ENCODE measurements at places on chromosomes 16 and 17. TPM values are rescaled to one million over a fixed set of nuclear protein-coding genes. Genes with fewer than 3 reads are reported as not detected.
A peak's percentile ranks its signal among the peaks of the same experiment; 100 is the strongest.

DNA sequence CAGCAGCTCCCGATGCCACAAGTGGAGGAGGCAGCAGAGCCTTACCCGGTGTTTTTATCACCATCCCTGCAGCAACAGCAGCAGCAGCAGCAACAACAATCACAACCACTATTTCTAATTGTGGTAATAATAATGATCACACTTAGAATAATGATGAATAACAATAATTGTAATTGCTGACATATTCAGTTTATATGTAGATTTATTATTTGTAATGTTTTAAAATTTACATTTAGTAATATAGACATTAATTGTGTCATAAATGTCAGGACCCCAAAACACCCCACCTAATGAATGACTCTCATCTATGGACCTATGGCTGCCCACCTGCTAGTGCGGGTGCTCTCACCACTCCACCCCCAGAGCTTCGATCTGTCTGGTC is 170.0 kb downstream of the AHSP start:
- peaks cover 34% of the 10 kb centered on the region for H3K4me1 ChIP-seq
- H3K4me3 ChIP-seq, result no peak overlapping the region
- DNase-seq, result no peak

DNA sequence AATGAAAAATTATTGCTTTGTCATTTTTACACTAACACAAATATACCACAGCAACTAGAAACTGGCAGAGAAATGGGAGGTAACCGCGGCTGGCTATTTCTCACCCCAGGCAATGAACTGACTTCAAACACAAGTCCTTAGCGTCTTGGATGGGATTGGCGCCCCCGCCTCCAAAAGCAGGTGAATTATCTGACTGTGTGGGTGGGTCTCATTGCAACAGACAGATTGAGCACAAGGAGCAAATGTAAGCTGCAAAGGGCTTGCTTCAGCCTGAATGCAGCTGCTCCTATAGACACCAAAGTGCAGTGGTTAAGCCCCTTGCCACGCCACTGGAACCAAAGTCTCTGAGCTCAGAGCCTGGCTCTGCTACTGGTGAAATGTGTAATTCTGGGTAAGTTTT is 225.0 kb downstream of the XYLT1 start:
- H3K4me3 ChIP-seq, result no peak overlapping the region
- H3K27me3 ChIP-seq, result no peaks in the 10 kb centered on the region
- peaks cover 35% of the 10 kb centered on the region for H3K36me3 ChIP-seq
- DNase-seq, result no peak
- no peak overlapping the region for H3K27ac ChIP-seq

GRCh38 chr17:68299817-68300216 is 8.5 kb downstream of the ARSG start:
- H3K27me3 ChIP-seq, result no peaks in the 10 kb centered on the region
- H3K4me3 ChIP-seq, result no peak overlapping the region

GRCh38 chr16:27323781-27324561 is 10.2 kb downstream of the IL4R start:
- H3K27me3 ChIP-seq, result no peaks in the 10 kb centered on the region
- no peak overlapping the region for H3K4me3 ChIP-seq
- H3K27ac ChIP-seq, result peak overlapping the region; percentile 43
- no peak for DNase-seq

- H3K4me3 ChIP-seq, result no peak overlapping the region
- H3K27me3 ChIP-seq, result no peaks in the 10 kb centered on the region
- DNase-seq, result no peak
- no peak overlapping the region for H3K27ac ChIP-seq
- H3K4me1 ChIP-seq, result peaks cover 14% of the 10 kb centered on the region
- peaks cover 6% of the 10 kb centered on the region for H3K36me3 ChIP-seq
Observed at GRCh38 chr17:8872705-8873435, 5.4 kb upstream of the PIK3R6 start.

GRCh38 chr16:50718761-50719400 is 23.0 kb upstream of the CYLD start:
- peaks cover 21% of the 10 kb centered on the region for H3K4me1 ChIP-seq
- DNase-seq, result no peak
- H3K27me3 ChIP-seq, result no peaks in the 10 kb centered on the region
- H3K36me3 ChIP-seq, result peaks cover 19% of the 10 kb centered on the region

- DNase-seq, result no peak
- no peak overlapping the region for H3K27ac ChIP-seq
- no peaks in the 10 kb centered on the region for H3K36me3 ChIP-seq
- no peaks in the 10 kb centered on the region for H3K4me1 ChIP-seq
- H3K4me3 ChIP-seq, result no peak overlapping the region
Observed at GRCh38 chr17:63116967-63117830, 151.2 kb downstream of the TANC2 start.

GRCh38 chr16:77963185-77964044 is 58.9 kb upstream of the CLEC3A start:
- no peak overlapping the region for H3K4me3 ChIP-seq
- H3K4me1 ChIP-seq, result peaks cover 3% of the 10 kb centered on the region
- H3K27me3 ChIP-seq, result peaks cover 13% of the 10 kb centered on the region
- no peak overlapping the region for H3K27ac ChIP-seq
- DNase-seq, result no peak

GRCh38 chr17:49887086-49887743 is 39.3 kb upstream of the TAC4 start:
- no peak overlapping the region for H3K4me3 ChIP-seq
- no peaks in the 10 kb centered on the region for H3K36me3 ChIP-seq
- no peaks in the 10 kb centered on the region for H3K4me1 ChIP-seq

- peak overlapping the region; percentile 100 for H3K4me3 ChIP-seq
- peaks cover 28% of the 10 kb centered on the region for H3K36me3 ChIP-seq
- H3K4me1 ChIP-seq, result peaks cover 51% of the 10 kb centered on the region
- DNase-seq, result no peak
- no peaks in the 10 kb centered on the region for H3K27me3 ChIP-seq
- H3K27ac ChIP-seq, result peak overlapping the region; percentile 99
Observed at GRCh38 chr17:59892251-59892923, 356 bp downstream of the TUBD1 start.

- H3K27ac ChIP-seq, result peak overlapping the region; percentile 54
- H3K4me3 ChIP-seq, result no peak overlapping the region
- H3K27me3 ChIP-seq, result peaks cover 60% of the 10 kb centered on the region
- H3K36me3 ChIP-seq, result peaks cover 3% of the 10 kb centered on the region
- DNase-seq, result no peak
- H3K4me1 ChIP-seq, result peaks cover 2% of the 10 kb centered on the region
Observed at GRCh38 chr16:51155199-51155607, 4.1 kb upstream of the SALL1 start.

GRCh38 chr16:2016407-2016922 is 3.1 kb upstream of the NPW start:
- H3K27ac ChIP-seq, result no peak overlapping the region
- H3K4me1 ChIP-seq, result peaks cover 5% of the 10 kb centered on the region
- peaks cover 20% of the 10 kb centered on the region for H3K27me3 ChIP-seq

DNA sequence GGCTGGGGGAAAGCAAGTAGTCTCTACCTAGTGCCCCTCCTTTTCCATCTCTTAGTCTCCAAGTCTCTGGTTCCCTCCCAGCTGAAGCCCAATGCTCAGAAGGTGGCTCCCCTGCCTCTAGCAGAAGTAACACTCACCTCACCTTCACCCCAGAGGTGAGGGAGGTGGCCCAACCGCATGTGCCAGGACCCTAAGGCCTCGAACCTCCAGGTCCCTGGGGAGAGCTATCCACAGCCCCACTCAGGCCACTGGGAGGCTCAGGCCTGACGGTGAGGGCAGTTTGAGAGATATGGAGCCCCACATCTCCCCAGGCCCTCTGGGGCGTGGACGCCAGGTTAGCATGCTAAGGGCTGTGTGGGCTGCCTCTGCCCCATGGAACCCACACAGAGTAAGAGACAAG is 5.8 kb downstream of the CBLN1 start:
- DNase-seq, result no peak
- no peak overlapping the region for H3K4me3 ChIP-seq
- no peak overlapping the region for H3K27ac ChIP-seq
- no peaks in the 10 kb centered on the region for H3K36me3 ChIP-seq
- peaks cover under 1% of the 10 kb centered on the region for H3K4me1 ChIP-seq

DNA sequence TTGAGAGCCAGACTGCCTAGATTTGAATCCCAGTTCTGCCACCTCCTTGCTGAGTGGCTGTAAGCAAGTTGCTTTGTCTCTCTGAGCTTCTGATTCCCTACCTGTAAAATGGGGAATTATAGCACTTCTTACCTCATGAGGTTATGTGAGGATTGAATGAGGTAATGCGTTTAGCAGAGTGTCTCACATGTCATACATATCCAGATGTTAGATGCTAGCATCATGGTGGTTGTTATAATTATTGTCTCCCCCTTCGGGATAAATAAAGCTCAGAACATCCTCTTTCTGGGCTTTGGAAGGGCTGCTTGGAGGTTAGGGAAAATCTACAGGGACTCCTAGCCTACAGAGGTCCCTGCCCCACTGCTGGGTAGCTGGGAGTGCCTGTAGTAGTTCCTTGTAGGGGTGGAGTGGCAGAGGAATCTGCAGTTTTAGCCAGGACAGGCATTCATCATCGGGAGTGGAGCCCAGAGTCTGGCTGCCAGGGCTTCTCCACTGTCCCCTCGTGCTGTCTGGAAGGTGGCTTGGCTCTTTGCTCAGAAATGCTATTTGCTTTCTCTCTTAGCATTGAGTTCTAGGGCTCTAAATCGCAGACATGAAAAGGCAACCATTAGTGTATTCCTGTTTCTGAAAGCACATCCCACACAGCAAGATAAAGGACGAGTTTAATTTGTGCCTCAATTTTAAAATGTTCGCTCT is 137.9 kb upstream of the CACNG3 start:
- no peak overlapping the region for H3K27ac ChIP-seq
- peaks cover 24% of the 10 kb centered on the region for H3K36me3 ChIP-seq
- no peak for DNase-seq
- H3K4me1 ChIP-seq, result peaks cover 1% of the 10 kb centered on the region
- H3K4me3 ChIP-seq, result no peak overlapping the region

GRCh38 chr17:43359469-43360110 is 39.2 kb upstream of the ARL4D start:
- no peaks in the 10 kb centered on the region for H3K36me3 ChIP-seq
- H3K27ac ChIP-seq, result peak overlapping the region; percentile 100
- DNase-seq, result no peak
- no peaks in the 10 kb centered on the region for H3K27me3 ChIP-seq
- peak overlapping the region; percentile 86 for H3K4me3 ChIP-seq

DNA sequence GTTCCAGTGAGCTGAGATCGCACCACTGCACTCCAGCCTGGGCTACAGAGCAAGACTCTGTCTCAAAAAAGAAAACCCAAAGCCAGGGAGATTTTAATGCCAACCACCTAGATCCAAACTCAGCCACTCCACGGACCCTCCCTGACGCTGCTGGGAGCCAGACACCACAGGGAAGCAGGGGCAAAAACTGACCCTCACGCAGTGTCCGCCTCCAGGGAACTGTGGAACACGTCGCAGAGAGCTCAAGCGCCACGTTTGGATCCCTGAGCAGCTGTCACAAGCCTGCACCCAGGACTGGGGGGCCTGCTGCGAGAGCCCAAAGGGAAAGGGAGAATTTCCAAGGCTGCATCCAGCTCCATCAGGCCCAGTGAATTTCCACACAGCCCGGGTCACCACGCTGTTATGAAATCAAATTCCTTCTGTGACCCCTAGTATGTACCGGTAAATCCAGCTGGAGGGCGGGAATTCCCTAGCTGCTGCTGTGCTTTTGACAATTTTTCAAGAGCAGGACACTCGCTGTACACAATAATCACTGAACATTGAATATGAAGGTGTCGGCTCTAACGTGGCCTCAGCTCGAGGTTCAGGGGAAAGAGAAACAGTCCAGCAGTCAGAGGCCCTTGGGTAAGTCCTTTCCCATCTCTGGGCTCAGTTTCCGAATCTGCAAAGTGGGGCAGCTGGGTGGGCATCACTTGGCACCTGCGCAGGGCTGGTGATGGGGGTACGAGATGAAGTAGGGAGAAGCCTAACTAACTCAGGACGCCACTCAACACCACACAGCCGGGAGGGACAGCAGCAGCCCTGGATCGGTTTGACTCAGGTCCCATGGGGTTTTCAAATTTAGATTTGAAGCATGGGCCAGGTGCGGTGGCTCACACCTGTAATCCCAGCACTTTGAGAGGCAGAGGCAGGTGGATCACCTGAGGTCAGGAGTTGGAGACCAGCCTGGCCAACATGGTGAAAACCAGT is 8.6 kb downstream of the CARHSP1 start:
- peaks cover 39% of the 10 kb centered on the region for H3K36me3 ChIP-seq
- DNase-seq, result no peak
- no peak overlapping the region for H3K27ac ChIP-seq
- H3K27me3 ChIP-seq, result no peaks in the 10 kb centered on the region

GRCh38 chr17:66507982-66508760 is 205.8 kb downstream of the PRKCA start:
- peaks cover 19% of the 10 kb centered on the region for H3K36me3 ChIP-seq
- no peak overlapping the region for H3K4me3 ChIP-seq
- H3K27me3 ChIP-seq, result no peaks in the 10 kb centered on the region
- no peak for DNase-seq
- peak overlapping the region; percentile 88 for H3K27ac ChIP-seq
- peaks cover 64% of the 10 kb centered on the region for H3K4me1 ChIP-seq

DNA sequence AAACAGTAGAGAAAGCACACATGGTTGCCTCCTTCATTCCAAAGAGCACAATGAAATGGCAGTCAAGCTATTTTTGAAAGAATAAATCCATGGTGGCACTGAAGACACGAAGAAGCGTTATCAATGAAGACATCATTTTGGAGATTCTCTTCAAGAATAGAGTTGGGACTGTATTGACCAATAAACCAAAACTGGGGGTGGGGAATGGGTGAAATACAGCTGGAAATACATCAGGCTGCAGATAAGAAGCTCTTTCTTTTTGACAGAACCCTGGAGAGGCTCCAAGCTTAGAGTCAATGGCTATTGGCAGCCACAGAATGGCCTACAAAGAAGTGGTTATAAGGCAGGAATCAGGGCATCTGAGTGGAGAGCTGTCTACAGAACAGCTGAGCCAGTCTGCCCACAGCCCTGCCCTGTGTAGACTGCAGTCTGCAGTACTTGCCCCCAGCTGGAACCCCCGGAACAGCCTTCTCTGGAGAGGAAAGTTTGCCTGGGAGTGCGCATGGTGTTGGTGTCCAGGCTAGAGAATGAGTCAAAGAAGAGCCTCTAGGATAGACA is 100.4 kb downstream of the STX8 start:
- peaks cover 11% of the 10 kb centered on the region for H3K4me1 ChIP-seq
- no peak for DNase-seq
- H3K4me3 ChIP-seq, result no peak overlapping the region
- H3K27me3 ChIP-seq, result no peaks in the 10 kb centered on the region

DNA sequence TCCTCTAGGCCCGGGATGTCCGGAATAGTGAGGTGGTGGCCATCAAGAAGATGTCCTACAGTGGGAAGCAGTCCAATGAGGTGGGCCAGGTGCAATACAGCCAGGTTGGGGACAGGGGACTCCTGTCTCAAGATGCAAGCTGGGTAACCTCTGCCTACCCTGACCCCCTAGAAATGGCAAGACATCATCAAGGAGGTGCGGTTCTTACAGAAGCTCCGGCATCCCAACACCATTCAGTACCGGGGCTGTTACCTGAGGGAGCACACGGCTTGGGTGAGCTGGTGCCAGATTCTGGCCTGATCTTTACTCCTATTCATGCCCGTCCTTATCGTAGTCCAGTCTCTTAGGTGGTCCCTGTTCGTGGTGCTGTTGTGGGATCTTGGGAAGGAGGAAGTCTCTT is 4.4 kb downstream of the TAOK2 start:
- H3K27ac ChIP-seq, result no peak overlapping the region
- no peaks in the 10 kb centered on the region for H3K27me3 ChIP-seq
- peaks cover 33% of the 10 kb centered on the region for H3K36me3 ChIP-seq

- H3K27ac ChIP-seq, result no peak overlapping the region
- no peaks in the 10 kb centered on the region for H3K27me3 ChIP-seq
- H3K4me3 ChIP-seq, result no peak overlapping the region
- no peak for DNase-seq
- peaks cover 28% of the 10 kb centered on the region for H3K36me3 ChIP-seq
Observed at GRCh38 chr16:81996664-81997509, 14.4 kb downstream of the SDR42E1 start.

The BRIP1 gene
- 24.3 TPM for total RNA-seq

The ZNF319 gene
- total RNA-seq, result 20.8 TPM
